ENCODE measurements at places on chromosomes 7 and 10.

DNA sequence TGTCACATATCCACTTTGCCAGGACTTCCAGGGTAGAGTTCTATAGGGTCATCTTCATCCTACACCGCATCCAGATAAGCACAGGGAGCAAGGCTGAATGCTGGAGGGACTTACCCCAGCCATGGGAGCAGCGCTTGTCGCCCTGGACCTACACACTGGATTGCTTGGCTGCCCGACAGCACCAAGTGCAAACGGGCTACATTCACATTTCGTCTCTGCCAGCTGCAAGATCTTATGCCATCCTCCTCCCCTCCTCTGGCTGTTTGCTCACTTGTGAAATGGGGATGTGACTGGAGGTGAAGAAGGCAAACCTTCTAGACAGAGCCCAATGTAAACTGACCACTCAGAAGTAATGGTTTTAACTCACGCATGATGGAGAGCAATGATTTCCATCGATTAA, 1.0 kb downstream of the DDC start:
- no peak for DNase-seq

DNA sequence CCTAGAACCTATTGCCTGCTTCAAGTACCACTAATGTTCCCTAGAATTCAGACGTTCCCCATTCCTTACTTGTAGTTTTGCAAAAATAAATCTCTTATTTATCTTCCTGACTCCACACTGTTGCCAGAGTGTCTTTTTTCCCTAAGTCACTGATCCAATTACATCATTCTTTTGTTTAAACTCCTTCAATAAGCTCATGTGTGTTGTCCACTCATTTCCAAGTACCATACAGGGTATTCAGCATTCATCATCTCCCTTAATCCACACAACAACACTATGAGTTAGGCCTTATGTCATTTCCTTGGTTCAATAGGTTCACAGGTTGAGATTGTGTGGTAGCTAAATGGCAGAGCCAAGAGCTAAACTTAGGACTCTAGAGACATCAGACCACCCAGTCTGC, 119.9 kb upstream of the RHOBTB1 start:
- no peak for DNase-seq

GRCh38 chr7:29256693-29257002, 62.1 kb downstream of the CHN2 start:
- DNase-seq, result no peak

DNA sequence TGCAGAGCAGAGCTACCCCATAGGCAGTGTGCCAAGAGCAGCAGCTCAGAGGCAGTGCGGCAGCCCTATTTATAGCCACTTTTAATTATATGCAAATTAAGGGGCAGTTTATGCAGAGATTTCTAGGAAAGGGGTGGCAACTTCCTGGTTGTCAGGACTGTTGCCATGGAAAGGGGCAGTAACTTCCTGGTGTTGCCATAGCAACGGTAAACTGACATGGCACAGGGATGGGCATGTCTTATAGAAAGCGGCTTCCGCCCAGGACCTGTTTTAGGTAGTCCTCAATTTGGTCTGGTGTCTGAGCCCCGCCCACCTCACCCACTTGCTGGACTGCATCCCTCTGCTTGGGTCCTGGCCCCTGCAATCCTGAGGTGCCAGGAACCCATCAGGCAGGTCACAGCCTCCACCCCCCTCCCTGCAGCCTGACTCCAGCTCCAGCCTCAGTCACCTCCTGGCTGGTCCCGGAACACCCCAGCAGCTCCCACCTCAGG, 115.8 kb downstream of the TMEM130 start:
- no peak for DNase-seq

- DNase-seq, result no peak
Measured at GRCh38 chr10:131446171-131446570, 134.7 kb upstream of the TCERG1L start.

- DNase-seq, result no peak
Measured at GRCh38 chr10:90712529-90712928, 145.3 kb downstream of the HTR7 start.

DNA sequence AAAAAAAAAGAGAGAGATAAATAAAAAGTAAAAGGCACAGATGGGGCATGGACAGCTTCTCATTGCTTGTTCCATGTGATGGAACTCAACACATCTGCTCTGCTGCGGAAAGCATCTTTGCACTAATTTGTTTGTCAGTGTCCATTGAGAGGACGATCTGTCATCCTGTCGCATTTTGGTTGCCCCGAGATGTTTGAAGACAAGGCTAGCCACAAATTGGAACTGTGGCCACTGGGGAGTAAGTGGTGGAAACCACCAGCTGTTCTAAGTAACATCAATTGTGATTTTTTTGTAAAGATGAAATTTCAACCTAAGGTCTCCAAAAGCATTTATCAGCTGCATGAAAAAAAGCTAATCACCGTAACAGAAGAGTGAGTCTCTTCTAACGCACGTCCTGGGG, 312.7 kb downstream of the ADARB2 start:
- DNase-seq, result no peak

- no peak for DNase-seq
Measured at GRCh38 chr10:31374146-31374696, 55.2 kb downstream of the ZEB1 start.

- no peak for DNase-seq
Measured at GRCh38 chr7:46059308-46060020, 138.4 kb upstream of the IGFBP3 start.

DNA sequence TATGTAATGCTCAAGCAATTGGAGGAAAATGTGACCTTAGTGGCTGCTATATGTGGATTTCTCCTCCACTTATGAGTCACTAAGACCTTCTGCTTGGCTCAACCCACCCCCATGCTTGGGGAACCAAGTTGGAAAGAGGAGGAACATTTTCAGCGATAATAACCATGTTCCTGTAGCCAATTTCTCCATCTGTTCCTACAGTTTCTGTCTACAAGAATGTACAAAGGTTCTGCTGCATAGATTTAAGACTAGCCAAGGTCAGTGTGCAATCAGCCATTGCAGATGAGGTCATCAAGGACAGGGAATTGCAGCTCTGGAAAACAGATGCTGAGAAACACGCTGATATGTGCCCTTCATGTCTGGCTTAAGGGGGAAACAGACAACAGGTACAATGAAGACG, 5.6 kb upstream of the NRCAM start:
- no peak for DNase-seq

GRCh38 chr10:122417667-122418066, 36.8 kb upstream of the ARMS2 start:
- DNase-seq, result no peak

DNA sequence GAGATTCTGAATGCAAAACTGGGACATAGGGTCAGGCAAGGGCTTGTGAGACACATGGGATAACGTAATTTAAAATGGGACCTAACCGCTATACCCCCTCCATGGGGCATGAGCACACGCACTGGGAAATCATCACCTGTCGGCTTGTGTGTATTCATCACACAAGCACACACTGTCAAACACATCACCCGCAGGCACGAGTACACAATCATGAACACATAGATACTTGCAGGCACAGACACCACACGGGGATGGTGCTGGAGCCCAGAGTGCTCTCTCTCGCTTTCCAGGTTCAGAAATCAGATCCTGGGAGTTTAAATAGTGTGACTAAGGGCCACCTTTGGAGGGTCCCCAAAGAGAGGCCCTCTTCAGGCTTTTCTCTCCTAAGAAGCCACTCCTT, 19.6 kb upstream of the TLX1 start:
- DNase-seq, result no peak

GRCh38 chr7:46071076-46071475, 150.0 kb upstream of the IGFBP3 start:
- no peak for DNase-seq

DNA sequence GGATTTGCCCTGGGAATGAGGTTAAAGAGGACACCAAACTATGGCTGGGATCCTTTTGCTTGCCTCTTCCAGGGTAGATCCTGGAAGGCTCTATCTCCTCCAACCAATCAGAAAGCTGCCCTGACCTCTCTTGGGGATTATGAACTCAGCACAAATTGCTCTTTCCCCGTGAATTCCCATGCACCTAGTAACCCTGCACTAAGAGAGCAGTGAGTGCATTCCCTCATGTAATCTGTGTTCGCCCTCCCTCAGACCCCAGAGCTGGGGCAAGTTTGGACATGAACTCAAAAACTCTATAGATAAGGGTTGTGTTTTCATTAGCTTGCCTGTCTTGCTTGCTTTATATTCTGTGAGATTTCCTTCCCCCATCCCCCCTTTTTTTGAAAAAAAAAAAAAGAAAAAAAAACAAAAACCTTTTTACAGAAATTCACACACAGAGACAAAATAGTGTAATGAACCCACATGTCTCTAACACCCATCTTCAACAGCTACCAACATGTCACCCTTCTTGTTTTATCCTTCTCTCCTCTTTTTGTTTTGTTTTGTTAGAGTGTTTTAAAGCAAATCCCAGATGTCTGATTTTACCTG, 225.5 kb upstream of the TCF7L2 start:
- no peak for DNase-seq

DNA sequence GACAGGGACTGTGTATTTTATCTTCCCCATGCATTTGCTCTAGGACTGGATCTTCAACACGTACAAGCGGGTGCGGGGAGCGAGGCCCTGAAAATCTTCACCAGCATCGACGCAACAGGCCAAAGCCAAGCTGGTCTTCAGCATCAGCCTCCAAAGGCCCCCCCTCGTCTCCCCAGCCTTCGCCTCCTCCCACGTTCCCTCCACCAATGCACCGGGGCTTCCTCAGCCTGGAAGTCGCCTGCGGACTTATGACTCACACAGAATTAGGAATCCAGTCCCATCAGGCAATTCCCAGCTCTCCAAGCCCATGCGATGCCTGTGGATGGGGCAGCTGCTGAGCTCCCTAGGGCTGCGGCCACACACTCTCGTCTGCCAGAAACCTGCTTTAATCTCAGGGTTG, 36.3 kb upstream of the RNF32 start:
- no peak for DNase-seq

GRCh38 chr10:120982507-120982906, 131.3 kb downstream of the WDR11 start:
- no peak for DNase-seq

- no peak for DNase-seq
Measured at GRCh38 chr7:92973974-92974373, 137.6 kb upstream of the CDK6 start.

DNA sequence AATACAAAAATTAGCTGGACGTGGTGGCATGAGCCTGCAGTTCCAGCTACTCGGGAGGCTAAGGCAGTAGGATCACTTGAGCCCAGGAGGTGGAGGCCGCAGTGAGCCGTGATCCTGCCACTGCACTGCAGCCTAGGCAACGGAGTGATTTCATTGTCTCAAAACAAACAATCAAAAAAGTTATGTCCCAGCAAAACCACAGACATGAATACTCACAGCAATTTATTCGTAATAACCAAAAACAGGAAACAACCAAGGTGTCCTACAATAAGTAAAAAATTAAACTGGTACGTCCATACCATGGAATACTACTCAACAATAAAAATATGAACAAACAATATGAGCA, 11.6 kb upstream of the CYTH3 start:
- no peak for DNase-seq

DNA sequence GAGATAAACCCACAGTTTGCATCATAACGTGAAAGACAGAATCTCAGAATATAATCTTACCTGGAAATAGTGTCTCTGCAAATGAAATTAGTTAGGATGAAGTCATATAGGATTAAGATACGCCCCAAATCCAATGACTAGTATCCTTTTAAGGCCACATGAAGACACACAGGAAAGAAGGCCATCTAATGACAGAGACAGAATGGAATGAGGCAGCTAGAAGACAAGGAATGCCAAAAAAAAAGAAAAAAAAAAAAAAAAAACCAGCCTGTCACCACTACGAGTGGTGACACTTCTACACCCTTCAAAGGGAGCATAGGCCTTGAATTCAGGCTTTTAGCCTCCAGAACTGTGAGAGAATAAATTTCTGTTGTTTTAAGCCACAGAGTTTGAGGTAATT, 82.9 kb downstream of the HYCC1 start:
- no peak for DNase-seq

DNA sequence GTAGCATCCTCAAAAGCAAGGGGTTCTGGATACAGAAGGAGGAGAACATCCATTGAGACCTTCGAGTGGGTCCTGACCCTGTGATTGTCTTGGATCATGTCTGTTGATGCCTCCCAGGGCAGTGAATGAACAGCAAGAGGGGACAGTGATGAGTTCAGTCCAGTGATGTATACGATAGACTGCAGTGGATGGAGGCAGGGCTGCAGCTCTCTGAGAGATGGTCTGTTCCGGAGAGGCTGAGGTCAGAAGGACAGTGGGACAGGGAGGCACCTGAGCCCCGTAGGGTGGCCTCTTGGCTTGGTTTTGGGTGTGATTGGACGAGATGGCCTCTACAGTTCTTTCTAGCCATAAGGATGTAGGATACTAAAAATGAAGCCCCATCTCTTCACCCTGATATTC, 280.4 kb downstream of the CAMK1D start:
- DNase-seq, result no peak

- no peak for DNase-seq
Measured at GRCh38 chr10:49393757-49394156, 2.1 kb downstream of the DRGX start.

- no peak for DNase-seq
Measured at GRCh38 chr7:79079919-79080554, 373.4 kb downstream of the MAGI2 start.

DNA sequence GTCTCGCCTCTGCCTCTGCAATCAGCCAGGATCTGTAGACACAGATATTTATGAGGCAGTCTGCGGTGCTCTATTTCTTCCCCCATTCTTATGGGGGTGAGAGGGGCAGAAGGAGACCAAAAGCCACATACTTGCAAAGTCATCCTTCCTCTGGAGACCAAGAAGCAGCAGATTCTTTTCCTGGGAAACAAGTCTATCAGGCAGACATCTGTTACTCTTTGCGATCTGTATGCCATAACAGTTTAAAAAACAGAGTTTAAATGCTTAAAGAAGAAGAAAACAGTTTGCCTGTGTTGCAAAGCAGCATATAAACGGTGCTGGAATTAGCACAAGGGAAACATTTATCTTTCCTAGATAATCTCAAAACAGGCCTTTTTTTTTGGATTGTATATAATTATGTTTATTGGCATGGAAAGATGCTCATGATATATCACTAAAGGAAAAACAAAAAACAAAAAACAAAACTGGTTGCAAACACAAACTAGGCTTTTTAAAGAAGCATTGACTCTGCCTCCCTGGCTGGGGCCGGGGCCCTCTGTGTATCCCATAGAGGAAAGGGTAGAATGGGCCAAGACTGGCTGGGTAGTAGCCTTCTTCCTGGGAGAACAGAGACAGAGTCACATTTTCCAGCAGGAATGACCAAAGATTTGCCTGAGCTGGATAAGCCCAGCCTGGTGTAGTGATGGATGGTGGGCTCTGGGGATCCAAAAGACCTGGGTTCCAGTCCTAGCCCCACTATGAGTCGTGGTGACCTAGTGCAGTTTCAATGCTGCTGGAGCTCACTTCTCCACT, 50.4 kb downstream of the RGS10 start:
- DNase-seq, result no peak

- no peak for DNase-seq
Measured at GRCh38 chr10:30365278-30365677, 16.2 kb upstream of the MTPAP start.

- no peak for DNase-seq
Measured at GRCh38 chr10:43691485-43691884, 42.8 kb upstream of the ZNF32 start.

DNA sequence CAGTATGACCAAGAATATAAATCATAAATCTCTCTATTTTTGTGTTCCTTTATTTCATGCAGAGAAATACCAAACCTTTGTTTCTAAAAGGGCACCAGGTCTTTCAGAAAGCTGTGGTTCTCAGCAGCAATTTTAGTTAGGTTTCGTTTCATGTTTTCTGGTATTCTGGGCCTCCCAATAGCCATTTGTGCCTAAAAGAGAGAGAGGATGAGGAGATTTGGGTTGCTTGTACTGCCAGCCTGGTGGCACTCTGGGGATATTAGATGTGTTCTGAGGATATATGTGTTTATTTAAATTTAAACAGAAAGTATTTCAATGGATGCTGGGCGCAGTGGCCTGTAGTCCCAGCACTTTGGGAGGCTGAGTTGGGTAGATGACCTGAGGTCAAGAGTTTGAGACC, 471.7 kb downstream of the AUTS2 start:
- no peak for DNase-seq

Measured in esophagus squamous epithelium (tissue), 5 donors.